ENCODE measurements at places on chromosomes 2 and 18.

DNA sequence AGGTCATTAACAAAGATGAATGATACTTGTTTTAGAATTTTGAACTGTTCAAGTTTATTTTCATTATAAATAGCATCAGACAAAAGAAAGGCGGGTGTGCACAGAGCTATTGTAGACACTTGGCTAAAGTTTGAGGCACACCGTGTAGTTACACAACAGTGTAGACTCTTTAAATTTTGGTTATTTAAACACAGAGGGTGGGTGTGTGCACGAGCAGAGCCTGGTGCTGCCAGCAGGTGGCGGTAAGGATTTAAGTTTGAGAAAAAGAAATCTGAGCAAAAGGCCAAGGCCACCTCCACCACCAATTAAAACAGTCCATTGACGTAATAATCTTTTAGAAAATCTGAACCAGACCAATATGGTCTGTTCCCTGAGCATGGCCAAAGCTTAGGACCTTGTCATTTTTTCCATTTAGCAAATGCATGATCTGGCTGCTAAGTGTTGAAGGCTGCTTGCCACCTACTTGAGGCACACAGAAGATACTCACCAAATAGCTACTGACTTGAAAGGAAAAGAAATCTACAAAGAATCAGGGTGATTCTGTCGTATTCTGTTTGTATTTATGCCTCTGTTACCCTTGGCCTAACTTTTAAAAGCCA, 14.3 kb downstream of the COPS7B start:
- peak; percentile 50 for DNase-seq

- DNase-seq, result no peak
Observed at GRCh38 chr2:10614939-10615338, 74.8 kb downstream of the NOL10 start.

DNA sequence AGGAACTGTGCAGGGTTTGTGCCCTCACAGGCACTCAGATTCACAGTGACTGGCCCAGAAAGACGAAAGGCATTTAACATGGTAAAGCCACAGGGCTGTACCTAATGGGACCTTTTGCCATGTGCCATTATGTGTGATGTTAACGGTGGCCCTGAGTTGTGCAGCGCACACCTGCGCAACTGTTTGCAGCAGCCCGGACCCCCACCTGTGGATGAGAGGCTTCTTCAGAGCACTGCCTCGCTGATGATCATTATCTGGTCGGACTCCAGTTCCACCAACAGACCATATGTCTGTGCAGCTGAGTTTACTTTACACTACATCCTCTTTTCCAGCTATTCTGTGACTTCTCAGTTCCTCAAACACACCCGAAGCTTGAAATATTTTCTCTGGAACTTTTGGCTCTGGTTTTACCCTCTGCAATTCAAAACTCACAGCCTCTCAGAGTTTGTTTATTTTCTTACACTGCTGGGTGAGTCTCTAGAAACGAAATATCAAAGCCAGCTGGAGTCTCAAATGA, 35.6 kb upstream of the UBE2F start:
- DNase-seq, result no peak

GRCh38 chr2:205712508-205712907, 30.2 kb downstream of the NRP2 start:
- peak; percentile 92 for DNase-seq

- no peak for DNase-seq
Observed at GRCh38 chr2:112317303-112318158, 42.1 kb downstream of the ZC3H6 start.

GRCh38 chr18:3998698-3999333, 456.3 kb downstream of the DLGAP1 start:
- DNase-seq, result peak; percentile 38

DNA sequence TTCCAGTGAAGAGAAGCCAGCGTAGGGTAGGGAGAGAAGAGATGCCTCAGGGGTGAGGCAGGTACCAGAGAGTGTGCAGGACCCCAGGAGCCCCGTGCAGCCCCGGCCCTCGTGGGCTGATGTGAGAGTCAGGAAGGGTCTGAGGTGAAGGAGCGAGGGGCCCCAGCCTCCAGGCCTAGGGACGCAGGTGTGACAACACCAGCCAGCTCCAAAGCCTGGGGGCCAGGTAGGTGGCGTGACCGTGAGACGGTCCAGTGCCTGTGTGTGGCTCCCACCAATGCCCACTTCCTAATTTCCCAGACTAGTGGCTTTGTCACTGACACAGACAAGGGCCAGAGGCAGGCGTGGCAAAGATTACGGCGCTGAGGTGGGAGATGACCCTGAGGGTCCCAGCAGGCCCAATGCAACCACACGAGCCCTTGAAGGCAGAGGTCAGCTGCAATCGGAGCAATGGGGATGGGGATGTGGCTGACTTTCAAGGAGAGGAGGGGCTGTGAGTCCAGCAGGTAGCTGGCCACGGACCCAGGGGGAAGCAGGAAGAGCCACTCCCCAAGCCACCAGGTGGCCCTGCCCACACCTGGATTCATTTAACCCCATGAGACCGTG, 86.0 kb upstream of the SNTG2 start:
- DNase-seq, result no peak

DNA sequence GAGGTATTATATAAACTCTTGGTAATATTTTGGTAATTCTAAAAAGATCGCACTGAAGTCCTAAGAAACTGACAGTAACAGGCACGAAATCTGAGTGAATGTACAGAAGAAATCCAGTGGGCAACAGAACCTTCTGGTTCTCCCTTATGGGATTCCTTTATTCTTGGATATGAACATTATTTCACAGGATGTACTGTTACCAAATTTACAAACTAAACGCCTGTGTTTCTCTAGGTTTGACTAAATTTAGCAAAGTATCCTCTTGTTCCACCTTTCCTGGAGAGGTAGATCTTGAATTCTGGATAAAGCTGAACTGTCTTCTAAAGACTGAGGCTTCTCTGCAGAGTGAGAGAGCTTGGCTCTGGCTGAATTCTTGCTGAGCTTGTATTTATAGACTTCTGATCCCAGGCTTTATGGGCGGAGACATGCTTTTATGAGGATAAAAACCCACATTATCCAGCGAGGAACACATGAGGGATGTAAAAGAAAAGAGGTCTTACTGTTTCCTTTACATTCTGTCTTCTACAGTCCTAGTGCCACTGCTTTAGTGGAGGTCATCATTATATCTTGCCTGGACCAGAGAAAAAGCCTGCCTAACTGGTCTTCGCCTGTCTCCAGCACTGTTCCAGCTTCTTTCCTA, 220.8 kb downstream of the CDH2 start:
- DNase-seq, result no peak

DNA sequence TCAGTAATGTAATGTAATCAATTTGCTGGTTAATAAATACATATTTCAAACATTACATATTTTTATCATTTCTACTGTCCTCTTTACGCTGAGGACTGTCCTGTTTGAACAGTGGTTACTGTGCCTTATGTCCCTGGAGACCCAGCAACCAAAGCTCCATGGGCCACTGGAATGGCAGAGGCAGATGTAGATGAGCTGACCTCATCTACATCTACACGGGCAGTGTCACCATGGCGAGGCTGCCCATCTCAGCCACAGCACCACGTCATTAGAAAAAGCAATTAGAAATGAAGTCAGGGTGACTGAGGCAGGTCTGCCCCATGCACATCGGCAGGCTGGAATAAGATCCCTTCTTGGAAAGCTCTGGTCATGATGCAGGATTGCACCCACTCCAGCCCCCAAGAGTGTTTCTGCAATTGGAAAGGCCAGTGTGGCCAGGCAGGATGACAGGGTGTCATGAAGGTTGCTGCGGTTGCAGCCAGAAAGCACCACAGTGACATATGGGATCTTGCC, 237.5 kb downstream of the NDUFA10 start:
- DNase-seq, result no peak

DNA sequence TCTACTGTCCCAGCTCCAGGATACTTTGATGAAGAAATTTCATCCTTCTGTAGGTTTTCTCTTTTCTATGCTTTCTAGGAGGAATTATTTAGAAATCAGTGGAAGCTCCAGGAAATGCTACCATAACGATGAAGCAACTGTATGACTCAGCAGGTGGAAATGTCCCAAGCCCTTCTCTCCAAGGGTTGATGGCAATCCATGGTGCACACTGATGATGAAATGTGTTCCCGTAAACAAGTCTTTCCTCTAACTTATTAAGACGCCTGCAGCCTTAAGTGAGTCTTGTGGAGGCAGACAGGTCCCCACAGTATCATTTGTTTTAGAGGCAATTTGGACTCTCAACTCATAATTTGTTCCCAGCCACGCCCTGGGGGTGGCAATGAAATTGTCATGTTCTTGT, 777.6 kb upstream of the SOX11 start:
- DNase-seq, result no peak

- DNase-seq, result no peak
Observed at GRCh38 chr2:84115173-84115857, 343.8 kb downstream of the SUCLG1 start.

DNA sequence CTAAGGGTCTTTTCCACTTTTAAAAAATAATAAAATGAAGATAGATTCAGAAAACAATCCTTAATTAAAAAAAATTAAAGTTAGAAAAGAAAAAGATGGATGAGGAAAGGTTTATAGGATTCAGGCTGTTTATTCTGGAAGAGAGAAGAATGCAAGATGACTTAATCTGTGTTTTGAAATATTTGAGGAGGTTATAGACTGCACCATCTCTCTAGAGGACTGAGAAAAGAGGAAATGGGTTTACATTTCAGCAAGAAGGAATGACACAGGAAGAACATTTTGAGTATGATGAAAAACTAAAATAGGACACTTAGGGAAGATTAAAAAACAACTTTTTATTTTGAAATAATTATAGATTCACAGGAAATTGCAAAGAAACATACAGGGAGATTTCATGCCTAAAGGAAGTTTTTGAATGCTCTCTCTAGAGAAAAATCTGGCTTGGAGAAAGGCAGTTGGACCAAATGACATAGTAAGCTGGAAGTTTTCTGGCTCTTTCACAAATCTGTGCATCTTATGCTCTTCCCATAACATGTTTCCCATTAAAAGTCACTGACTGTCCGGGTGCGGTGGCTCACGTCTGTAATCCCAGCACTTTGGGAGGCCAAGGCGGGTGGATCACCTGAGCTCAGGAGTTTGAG, 75.0 kb downstream of the CERS6 start:
- no peak for DNase-seq

DNA sequence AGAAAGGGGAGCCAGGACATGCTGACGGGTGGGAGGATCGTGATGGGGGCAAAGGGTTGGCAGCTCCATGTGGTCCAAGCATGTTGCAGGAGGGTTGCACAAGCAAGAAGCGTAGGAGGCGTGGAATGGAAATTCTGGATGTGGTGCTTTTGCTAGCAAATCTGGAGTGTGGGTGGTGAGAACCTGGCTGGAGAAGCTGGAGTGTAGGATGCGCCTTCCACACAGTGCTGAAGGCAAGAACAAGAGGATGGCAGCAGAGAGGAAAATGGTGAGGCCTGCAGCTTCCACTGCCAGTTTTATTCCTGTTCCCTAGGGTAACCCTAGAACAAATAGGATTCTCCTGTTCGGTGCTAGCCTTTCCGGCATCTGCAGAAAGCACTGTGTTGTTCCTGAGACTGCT, 22.4 kb downstream of the CREG2 start:
- no peak for DNase-seq

DNA sequence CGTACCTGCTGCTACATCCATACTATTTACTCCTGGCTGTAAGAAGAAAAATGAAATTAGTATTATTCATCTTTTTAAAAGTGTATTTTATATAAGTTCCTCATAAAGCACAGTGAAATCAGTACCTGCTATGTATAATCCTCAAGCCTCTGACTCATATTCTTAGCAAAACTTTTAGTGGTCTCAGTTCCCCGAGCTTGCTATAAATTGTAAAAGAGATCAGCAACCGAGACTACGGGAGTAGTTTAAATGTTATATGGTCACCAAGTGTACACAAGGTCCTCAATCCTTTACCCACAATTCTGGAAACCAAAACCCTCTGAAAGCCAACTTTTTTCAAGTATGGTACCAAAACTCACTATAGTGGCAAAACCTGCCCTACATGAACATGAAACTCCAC, 24.2 kb downstream of the PRPF40A start:
- DNase-seq, result no peak

DNA sequence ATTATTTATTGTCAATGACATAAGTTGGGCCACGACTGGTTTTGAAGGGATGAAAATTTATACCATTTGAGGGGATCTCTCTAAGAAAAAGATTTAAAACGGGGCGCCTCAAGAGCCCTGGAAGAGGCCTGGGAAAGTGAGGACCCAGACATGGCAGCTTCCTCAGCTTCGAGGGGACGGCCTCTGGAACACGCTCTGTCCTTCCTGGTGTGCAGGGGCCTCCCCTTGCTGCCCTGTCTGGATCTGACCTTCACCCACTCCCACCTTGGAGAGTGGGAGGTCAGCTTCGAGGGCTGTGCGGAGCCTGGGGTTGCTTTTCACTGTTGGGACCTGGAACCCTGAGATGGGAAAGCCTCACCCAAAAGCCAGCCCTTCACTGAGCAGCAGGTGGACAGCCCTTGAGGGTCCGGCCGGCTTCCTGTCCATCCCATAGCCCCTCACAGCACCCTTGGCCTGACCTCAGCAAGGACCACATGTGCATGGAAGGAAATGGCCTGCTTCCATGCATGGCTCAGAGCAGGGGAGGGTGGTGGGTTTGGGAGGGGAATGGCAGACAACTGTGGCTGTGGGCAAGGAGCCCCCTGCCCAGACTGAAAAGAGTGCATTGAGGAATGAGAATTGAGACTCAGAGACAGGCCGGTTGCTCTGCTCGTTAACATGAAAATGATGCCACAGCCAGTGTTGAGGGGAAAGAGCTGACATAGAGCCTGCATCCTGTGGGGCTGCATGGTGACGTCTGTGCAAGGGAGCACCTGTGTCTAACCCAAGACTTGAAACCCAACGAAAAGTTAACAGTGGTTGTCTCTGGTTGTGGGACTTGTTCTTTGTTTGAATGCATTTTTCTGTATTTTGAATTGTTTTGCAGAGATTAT, 16.3 kb downstream of the FBLN7 start:
- no peak for DNase-seq

DNA sequence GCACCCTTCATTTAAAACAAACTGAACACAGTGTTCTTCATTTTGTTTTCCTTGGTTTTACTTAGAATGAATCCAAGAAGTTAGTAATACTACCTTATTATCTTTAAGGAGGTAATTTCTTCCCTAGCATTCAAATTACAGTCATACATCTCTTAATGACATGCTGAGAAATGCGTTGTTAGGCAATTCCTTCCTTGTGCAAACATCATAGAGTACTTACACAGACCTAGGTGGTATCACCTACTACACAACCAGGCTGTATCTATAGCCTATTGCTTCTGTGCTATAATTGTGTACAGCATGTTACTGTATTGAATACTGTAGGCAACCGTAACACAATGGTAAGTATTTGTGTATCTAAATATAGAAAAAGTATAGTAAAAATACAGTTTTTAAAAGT, 8.4 kb upstream of the CABYR start:
- DNase-seq, result no peak

DNA sequence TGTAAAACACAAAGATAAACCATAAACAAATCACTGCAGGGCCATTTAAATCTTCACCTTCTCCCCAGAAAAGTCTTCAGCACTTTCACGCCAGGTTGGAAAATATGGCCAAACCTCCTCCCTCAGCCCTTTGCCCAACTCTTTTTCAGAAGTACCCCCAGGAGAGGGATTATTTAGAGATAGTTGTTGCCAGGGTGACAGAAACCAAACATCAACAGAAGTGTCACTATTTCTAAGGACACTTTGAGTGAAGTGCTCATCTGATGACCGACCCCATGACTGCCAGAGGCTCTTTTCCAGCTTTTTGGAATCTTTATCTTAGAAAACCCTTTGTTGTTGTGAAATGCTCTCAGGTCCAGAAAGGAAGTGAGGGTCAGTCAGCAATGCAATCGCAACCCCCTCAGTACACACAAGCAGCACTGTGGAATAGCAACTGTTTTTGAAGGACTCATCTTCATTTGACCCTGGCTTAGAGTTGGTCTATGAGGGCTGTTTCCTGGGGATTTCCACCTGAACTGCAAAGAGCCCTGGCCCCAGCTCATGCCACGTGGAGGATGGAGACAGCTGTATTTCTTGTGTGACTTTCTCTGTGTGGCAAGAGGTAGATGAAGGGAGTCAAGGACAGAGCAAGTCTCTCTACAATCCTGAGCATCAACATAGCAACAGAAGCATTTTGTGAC, 114.0 kb upstream of the STON1 start:
- no peak for DNase-seq

All from kidney capillary endothelial cell (primary cell).